ENCODE measurements at places on chromosomes 16 and 17. TPM values are rescaled to one million over a fixed set of nuclear protein-coding genes. Genes with fewer than 3 reads are reported as not detected.

Gene NEK8
- polyA plus RNA-seq: 4.7 TPM

Gene PIK3R6
- polyA plus RNA-seq: 0.17 TPM

Gene GP2
- 9.3 TPM for polyA plus RNA-seq

Gene ATMIN
- 18.0 TPM for polyA plus RNA-seq

Gene FZD2
- polyA plus RNA-seq: 5.5 TPM

DNA sequence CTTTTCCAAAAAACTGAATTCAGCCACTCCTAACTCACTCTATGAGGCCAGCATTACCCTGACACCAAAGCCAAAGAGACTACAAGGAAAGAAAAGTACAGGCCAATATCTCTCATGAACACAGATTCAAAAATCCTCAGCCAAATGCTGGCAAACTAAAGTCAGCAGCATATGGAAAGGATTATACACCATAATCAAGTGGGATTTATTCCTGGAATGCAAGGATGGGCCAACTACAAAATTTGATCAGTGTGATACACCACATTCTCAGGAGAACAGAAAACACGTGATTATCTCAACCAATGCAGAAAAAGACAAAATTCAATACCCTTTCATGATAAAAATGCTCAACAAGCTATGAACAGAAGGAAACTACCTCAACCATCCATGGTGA, 7.7 kb upstream of the AATK start:
- no peak for DNase-seq

DNA sequence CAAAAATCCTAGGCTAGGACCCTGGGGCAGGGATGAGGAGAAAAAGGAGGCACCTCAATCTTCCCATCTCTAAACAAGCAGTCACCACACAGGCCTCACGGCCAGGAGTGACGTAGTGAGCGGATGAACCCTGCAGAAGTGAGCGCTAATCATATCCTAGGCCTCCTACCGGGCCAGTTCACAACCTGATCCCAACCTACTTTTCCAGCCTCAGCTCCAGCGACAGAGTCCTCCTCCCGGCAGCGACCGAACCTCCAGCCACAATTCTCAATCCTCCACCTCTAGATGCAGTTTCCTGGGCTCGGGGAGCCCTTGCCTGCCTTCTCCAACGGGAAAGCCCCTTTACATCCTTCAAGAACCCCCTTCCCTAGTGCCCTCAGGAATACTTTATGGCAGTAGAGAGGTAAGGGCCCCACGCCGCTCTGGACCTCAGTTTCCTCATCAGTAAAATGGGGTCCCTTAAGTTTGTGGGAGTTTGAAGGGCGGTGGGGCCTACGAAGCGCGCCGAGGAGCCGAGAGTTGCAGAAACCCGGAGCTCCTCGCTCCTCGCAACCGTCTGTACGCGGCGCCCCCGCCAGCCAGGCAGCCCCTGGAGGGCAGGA, 1.4 kb downstream of the ZNF668 start:
- no peak for DNase-seq

- no peak for DNase-seq
Measured at GRCh38 chr17:64382061-64382583, 8.5 kb downstream of the PECAM1 start.

DNA sequence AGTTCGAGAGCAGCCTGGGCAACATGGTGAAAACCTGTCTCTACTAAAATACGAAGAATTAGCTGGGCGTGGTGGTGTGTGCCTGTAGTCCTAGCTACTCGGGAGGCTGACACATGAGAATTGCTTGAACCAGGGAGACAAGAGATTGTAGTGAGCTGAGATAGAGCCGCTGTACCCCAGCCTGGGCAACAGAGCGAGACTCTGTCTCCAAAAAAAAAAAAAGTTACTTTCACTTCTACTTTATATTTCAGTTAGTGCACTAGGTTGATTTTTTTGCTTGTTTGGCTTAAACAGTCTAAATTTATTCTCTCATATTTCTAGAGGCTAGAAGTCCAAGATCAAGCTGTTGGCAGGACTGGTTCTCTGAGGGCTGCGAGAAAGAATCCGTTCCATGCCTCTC, 13.4 kb downstream of the CCDC102A start:
- no peak for DNase-seq

DNA sequence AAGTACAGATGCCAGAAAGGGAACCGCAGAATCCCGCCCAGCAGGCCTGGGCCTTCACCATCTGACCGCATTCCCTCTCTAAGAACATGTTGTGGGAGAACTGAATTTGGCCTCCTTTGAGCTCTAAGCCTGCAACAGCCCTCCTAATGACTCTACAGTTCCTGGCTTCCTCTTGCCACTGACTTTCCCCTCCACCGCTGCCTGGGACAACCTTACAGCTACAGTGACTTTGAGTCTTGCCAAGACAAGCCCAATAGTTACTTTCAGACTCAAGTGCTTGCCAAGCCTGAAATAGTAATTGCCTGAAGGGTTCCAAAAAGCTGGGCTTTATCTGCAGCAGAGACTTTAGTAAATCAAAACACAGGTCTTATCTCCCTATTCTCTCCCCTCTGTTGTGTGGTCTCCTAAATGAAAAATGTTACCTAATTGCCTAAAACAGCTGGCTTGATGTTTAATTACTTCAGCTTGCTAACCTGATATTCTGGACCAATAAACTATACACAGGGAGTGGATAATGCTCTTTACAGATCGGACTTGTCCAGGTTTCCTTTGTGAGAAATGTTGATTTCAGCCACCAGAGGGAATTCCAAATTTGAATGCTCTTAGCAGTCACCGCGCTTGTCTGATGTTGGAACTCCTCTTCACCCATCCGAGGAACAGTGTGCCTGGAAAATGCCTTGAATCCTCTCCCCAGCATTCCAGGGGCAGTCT, 85.1 kb upstream of the TBX2 start:
- DNase-seq: no peak

GRCh38 chr16:1125471-1125870, 27.4 kb upstream of the CACNA1H start:
- DNase-seq: no peak

DNA sequence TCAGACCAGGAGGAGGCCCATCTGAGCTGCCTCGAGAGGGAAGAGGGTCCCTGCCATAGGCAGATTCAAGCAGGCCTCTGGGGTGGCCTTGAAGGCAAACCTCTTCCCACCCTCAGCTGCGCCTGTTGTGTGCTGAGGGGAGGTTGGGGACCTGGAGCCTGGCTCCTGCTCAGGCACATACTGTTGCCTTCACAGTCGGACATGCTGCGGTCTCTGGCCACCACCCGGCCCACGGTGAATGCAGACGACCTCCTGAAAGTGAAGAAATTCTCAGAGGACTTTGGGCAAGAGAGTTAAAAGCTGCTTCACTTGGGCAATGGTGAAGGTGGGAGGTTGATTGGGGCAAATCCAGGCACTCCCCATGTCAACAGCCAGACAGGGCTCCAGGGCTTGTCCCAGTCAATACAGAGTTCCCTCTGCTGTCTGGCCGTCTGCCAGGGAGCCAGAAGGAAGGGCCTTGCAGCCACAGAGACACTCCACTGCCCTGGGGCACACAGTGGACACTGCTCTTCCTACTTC, 6.3 kb downstream of the PDF start:
- DNase-seq: peak; percentile 82

GRCh38 chr17:75564195-75564594, 23.4 kb upstream of the MYO15B start:
- no peak for DNase-seq

- DNase-seq: peak; percentile 46
Measured at GRCh38 chr16:22813948-22814710, at the start of gene HS3ST2. Gene HS3ST2 (plus strand): TSS chr16:22814162. CDS start chr16:22814611, 449 bp downstream.

DNA sequence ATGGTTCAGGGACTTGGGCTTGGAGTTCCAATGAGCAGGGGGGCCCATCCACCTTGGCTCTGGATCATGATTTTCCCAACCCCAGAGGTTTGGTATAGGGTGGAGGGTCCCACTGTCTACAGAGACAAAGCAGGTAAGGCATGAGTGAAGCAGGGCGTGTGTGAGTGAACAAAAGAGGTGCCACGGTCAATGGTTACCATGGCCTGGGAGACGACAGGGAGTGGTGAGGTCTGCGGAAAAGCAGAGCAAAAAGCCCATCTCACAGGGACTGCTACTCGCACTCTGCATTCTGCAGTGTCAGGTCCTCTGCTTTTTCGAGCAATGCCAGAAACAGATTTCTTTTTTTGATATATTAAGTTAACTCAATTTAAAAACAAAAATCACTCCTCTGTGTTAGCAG, 24.6 kb downstream of the MYH11 start:
- no peak for DNase-seq
